ENCODE measurements at places on chromosomes 11 and 22.

DNA sequence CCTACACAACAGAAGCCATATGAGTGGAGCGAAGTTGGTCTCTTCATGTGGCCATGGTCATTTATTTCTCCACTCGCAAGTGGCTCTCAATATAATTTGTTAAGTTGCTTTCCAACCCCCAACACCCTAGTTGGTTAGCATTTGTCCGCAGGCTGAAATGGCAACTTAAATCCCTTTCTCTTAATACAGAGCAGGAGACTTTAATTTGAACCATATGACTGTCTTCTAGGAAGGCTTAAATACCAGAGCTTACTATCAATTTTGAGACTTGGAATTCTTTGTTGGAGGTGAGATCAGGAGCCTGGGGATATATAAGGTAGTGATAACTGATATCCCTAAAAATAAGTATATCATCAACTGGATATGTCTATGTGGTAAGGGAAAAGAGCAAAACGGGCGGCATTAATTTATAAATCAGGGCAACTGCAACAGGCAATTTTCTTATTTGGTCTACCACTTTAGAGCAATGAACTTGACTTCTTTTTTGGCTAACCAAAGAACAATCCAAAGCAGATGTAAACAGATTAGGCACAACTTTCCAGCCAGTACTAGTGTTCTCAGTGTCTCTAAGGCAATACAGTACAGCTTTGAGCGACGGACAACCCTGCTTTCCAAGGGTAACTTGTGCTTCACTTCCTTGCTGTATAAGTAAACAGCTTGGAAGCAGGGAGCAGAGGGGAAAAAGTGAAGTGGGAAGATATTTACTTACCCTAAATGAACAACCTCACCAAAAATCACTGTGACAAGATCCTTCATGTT is 74.7 kb upstream of the APOA1 start:
- no peak for DNase-seq

- no peak for DNase-seq
Measured at GRCh38 chr11:11381471-11382105, 28.5 kb upstream of the CSNK2A3 start.

DNA sequence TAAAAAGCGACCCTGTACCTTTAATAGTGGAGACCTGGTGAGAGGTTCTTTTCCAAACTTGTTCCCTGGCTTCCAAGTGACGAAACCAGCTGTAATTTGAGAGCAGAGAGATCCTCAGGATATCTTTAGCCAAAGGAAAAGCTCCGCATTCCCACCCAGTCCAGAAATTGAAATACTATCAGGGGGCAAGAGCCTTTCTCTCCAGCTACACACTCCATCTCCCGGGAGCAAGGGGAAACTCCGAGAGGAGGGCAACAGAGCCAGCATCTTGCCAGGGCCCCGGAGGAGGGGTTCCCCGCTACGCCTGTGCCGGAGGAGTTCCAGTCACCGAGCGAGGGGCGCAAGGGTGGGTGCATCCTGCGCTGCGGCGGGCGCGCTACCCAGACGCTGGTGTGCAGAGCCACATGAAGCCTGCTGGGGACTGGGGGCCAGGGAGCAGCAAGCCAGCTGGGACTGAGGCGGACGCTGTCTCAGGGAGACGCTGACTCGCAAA is at the start of gene FIBIN:
FIBIN (plus strand) TSS at position 148 of the 493 bp plus-strand sequence. CDS start 415 bp downstream, outside the sequence.
- no peak for DNase-seq

- DNase-seq, result no peak
Measured at GRCh38 chr11:30565027-30565426, 21.1 kb downstream of the MPPED2 start.

DNA sequence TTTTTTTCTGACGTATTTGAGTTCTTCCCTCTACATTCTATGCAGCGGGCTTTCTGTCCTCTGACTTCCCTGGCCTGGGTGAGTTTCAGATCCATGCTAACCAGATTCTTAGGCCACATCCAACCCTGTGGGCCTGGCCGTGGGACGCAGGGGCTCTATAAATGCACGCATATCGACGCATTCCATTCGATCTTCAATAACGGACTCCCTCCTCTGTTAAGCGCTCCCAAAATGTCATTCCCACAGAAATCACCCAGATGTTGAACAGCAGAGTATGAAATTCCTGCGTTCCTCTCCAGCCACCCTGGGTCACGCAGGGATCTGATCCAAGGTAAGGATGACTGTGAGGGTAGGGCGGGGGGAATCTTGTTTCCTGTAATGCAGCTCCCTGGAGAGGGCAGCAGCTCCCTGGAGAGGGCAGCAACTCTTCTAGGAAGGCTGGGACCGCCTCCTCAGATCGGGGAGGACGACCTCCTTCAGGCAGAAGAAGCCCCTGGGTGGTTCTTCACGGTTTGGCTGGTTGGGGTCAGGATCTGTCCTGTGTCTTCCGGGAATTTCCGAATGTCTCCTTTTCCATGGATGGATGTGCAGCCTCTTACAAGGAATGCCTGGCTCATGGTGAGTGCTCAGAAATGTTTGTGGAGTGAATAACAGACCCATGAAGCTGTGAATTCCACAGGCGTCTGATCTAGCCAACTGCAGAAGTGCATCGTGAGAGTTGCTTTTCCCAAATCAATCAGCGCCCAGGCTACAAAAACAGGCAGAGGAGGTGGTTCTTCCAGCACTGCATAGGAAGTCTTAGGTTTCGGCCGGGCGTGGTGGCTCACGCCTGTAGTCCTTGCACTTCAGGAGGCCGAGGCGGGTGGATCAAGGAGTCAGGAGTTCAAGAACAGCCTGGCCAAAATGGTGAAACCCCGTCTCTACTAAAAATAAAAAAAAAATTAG is 12.2 kb downstream of the MRGPRD start:
- DNase-seq, result no peak

DNA sequence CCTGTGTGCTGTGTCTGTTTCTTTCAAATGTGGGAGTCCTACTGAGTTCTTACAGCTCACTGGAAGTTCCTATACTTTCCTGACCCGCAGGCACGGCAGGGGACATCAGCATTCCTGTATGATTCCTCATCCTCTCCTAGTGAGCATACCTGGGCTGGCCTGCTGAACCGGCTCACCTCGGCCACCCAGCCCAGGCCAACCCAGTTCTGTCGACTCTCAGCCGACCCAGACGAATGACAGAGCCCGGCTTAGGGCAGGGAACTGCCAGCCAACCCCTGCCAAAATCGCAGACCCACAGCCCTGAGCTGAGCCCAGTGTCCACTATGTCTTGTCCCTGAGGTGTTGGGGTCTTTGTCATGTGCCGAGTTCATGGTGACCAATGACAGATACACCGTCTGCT is 339.7 kb downstream of the BRD1 start:
- DNase-seq, result no peak

- DNase-seq, result no peak
Measured at GRCh38 chr22:17795661-17796548, 21.6 kb upstream of the BID start.

GRCh38 chr11:11757909-11758308 is 83.9 kb upstream of the USP47 start:
- DNase-seq, result no peak

- DNase-seq, result peak; percentile 40
Measured at GRCh38 chr11:110430267-110431050, 711 bp downstream of the FDX1 start.

- no peak for DNase-seq
Measured at GRCh38 chr22:38040953-38041759, 16.0 kb upstream of the PICK1 start.

DNA sequence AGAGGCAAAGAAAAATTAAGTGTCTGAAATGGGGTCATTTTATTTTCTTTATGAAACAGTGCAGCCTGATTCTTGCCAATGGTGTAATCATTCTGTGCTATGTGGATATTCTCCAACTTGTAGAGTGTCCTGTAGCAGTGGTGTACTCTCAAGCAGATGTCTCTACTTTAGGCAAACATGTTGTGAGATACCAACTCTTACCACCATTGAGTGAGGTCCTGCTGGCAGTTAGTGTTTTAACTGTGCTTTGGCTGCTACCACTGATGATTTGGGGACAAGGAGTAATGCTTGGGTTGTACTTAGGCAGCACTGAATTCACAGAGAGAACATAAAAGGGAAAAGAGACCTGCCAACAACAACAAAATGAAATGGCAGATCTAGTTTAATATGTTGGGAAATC is 122.5 kb downstream of the APIP start:
- DNase-seq, result no peak

GRCh38 chr11:2791139-2791520 is 91.3 kb upstream of the KCNQ1OT1 start:
- DNase-seq, result no peak

DNA sequence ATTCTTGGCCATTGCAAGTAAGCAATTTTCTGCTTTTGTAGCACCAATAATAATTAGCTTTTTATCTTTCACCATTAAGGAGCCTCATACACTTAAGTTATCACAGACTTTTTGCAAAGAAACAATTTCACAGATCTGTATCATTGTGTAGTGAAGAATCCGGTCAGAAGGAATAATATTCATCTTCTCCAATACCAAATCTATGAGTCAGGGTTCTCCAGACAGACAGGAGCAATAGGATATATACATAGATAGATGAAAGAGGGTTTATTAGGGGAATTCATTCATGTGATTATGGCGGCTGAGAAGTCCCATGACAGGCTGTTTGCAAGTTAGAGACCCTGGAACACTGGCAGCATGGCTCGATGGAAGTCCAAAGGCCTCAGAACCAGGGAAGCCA is 82.9 kb upstream of the UBASH3B start:
- DNase-seq, result no peak

DNA sequence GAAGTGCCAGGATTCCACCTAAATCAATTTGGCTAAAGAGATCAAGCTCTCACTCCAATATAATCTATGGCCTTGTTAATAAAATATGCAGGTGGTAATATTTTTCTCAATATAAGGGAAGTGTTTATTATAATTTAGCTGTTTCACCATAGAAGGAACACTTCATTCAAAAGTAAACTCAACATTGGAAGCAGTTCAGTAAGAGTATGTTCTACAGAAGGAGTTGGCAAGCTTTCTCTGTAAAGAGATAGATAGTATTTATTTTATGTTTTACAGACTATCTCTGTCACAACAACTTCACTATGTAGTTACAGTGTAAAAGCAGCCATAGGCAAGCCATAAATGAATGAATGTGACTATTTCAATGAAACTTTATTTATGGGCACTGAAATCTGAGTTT is 313.6 kb upstream of the ANO3 start:
- no peak for DNase-seq

- no peak for DNase-seq
Measured at GRCh38 chr22:50503475-50504145, 3.9 kb downstream of the LMF2 start.

GRCh38 chr11:9861860-9862725 is 198.2 kb downstream of the SWAP70 start:
- DNase-seq, result peak; percentile 80

GRCh38 chr11:129743112-129743815 is 72.4 kb upstream of the TMEM45B start:
- no peak for DNase-seq

DNA sequence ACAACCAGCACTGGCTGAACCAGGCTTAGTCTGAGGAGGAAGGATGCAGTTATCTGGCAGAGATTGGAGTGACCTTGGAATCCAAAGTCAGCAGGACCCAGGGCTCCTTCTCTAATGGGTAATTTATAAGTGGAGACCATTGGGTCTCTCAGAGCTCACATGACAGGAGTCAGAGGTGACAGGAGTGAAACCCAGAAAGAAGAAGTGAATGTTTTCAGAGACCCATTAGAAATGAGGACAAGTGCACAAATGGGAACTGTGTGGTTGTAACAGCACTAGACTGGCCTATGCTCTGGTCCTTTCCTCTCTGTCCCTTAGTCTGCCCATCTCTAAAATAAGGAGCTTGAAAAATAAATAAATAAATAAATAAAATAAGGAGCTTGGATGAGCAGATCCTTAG is 107.4 kb downstream of the SERGEF start:
- DNase-seq, result no peak

DNA sequence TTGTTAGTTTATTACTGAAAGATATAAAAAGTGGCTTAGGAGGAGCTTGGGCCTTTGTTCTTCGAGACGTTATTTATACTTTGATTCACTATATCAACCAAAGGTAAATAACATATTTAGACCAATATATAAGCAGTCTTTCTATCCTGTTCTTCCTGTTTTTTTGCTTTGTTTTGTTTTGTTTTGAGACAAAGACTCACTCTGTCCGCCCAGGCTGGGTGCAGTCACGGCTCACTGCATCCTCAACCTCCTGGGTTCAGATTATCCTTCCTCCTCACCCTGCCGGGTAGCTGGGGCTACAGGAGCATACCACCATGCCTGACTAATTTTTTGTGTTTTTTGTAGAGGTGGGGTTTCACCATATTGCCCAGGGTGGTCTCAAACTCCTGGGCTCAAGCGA is 66.8 kb downstream of the ATM start:
- no peak for DNase-seq

DNA sequence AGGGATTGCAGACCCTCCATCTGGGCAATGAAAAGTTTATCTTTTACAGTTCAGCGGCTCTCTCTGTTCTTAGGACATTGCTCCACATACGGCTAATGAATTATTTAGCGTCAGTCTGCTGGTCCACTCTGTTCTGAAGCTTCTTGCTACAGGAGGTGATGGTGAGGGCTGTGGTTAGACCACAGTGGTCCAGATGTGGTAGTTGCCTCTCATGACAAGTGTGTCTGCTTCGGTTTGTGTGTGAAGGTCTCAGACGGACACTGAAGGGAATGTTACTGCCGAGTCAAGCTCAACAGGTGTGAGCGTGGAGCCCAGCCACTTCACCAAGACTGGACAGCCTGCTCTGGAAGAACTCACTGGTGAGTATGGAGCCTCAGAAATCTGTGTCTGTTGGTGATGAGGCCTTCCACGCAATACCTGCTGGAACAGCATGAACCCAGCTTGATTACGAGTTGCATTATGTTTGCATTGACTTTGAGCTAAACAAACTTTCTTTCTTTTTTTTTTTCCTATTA is 220.8 kb downstream of the DBX1 start:
- no peak for DNase-seq

DNA sequence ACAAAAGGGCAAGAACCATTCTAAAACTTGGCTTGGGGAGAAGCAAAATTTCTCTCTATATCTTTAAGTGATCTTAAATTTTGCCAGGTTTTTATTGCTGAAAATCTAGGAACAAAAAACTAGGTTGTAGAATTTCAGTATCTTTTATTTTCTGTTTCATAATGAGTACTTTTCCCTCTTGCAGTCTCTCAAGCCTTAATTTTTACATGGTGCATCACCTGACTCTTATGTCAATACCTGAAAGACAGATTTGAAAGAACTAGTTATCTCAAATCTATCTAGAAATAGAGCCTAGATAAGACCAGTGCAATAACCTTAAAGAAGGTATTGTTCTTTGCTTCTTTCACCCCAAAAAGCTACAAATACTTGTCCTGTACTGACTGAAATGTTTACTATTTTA is 122.1 kb downstream of the TRIM44 start:
- DNase-seq, result no peak

- DNase-seq, result no peak
Measured at GRCh38 chr11:23423656-23424055, 563.4 kb upstream of the CCDC179 start.

Data from erythroblast (primary cell).